ENCODE measurements at places on chromosomes 3 and 15.

DNA sequence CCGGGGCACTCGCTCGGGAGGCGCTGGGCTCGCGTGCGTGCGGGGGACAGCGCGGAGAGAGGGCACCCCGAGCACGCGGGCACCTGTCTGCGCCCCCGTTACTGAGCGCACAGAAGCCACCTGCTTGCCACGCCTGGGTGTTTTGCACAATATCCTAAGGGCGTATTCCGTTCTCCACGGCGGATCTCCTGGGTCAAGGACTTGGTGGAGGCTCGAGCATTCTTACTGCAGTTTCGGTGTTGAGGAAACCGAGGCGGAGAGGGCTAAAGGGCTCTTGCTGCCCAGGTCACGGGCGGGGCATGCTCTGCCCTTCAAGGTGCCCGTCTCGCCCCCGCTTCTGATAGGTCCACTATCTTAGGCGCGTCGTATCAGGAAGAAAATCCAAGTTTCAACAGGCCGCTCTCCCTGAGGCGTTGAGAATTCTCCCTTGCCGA is 526 bp downstream of the GPD1L start:
- DNase-seq, result no peak

GRCh38 chr3:14216257-14217048 is 37.8 kb downstream of the LSM3 start:
- no peak for DNase-seq

- DNase-seq, result no peak
Observed at GRCh38 chr15:36778531-36778930, 199.1 kb downstream of the CDIN1 start.

GRCh38 chr3:107430214-107430995 is 53.2 kb downstream of the CCDC54 start:
- no peak for DNase-seq

GRCh38 chr15:37057831-37058230 is 42.5 kb downstream of the MEIS2 start:
- no peak for DNase-seq

DNA sequence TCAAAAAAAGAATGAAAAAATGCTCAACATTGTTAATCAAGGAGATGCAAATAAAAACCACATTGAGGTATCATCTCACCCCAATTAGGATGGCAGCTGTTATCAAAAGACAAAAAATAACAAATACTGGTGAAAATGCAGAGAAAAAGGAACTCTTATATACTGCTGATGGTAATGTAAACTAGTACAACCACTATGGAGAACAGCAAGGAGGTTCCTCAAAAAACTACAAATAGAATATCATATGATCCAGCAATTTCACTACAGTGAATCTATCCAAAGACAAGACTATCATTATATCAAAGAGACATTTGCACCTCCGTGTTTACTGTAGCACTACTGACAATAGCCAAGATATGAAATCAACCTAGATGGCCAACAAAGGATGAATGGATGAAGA is 58.4 kb downstream of the PEAK1 start:
- no peak for DNase-seq

DNA sequence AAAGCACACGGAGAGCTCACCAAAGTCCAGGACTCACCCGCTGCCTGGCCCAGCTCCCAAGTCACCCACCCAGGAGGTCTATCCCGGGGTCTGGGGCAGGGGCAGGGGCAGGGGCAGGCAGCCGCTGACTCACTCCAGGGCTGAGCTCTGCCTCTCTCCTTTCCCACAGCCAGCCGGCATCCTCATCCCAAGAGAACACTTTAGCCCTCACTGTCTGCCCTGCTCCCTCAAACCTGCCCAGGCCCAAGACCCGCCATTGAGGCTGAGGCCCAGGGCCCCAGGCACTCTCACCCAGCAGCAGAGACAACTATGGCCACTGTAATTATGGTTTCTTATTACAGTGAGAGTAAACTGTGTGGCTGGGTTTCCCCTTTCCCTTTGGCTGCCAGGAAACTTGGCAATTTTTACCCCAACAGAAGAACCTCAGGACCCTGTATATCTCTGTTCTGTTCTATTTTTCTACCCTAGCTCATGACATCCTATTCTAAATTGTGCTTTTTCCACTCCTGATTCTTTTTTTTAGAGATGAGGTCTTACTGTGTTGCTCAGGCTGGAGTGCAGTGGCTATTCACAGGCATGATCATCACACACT is 53.0 kb downstream of the IQSEC1 start:
- DNase-seq, result no peak

GRCh38 chr15:38755718-38756117 is 191.1 kb upstream of the RASGRP1 start:
- no peak for DNase-seq

DNA sequence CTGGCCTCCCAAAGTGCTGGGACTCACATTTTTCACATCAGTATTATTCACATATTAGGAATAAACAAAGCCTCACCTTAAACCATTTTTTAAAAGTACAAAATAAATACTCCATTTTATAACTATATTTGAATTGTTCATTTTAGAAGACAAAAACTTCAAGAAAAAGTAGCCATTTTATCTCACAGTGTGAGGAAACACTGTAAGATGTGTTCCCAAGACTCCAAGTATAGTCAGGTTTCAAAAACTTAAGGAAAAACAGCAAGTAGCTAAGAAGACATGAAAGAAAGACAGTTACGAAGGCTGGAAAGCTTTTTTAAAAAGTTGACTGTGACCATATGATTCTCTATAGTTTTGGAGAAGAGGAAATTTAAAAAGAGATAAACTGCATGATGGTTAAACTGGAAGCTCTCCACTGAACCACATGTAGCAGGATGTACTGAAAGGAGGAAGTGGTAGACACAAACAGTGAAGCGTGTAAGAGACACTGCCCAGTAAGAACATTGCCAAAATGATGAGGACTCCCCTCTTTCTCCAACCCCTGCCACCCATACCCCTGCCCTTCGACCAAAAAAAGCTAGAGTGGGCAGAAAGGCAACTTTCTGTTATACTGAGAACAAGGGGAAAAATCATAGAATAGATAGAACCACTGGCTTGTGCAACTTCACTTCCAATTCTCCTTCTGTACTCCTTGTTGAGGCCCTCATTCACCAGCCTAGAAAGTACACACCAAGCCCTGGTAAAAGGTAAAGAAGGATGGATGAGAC is 6.2 kb upstream of the TMF1 start:
- no peak for DNase-seq

GRCh38 chr3:127671523-127672428 is 976 bp upstream of the ABTB1 start:
- DNase-seq, result no peak

DNA sequence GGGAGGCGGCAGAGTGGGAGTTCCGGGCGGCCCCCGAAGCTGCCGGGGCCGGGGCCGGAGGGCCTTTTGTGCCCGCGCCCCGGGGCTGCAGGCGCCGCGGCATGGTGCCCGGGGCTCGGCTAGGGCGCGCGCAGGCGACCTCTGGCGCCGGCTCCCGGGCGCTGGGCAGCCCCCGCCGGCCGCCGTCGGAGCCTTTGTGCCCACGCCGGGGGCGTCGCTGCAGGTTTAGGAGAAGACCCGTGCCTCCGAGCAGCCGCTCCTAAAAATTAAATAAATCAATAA is 299 bp downstream of the PAQR9 start:
- DNase-seq, result no peak

GRCh38 chr3:99934975-99935797 is 117.5 kb downstream of the CMSS1 start:
- DNase-seq, result no peak

GRCh38 chr15:69095274-69095673 is 65.2 kb upstream of the GLCE start:
- DNase-seq, result no peak

DNA sequence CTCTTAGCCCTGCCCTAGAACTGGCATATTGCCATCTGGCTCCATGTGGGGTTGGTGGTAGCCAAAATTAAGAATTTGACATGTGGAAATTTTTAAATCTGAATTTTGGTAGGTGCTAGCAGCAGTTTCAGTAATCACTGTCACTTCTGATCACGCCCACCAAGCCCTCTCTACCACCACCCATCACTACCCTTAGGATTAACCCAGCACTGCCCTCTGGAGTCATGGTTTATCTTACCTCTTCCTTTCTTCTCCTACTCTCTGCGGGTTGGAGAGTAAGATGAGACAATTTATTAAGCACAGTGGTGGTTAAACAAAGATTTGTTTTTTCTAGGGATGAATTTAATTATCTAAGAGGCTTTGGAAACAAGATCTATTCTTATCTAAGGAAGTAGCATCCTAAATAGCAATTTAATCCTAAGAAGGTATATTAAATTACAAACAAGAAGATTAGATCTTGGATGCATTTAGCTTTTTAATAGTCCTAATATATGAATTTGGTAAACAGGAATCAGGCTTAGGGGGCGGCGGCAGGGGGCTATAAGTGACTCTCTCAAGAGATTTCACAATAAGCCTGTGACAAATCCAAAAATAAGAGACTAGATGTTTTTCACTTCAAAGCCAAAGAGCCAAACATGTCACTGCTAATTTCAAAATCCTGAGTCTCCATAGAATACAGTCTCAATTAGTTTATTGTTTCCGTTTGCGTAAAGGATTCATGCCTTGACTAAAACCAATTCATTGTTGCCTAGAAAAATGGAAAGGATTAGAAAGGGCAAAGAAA is 498.4 kb upstream of the UBE2E2 start:
- DNase-seq, result no peak

DNA sequence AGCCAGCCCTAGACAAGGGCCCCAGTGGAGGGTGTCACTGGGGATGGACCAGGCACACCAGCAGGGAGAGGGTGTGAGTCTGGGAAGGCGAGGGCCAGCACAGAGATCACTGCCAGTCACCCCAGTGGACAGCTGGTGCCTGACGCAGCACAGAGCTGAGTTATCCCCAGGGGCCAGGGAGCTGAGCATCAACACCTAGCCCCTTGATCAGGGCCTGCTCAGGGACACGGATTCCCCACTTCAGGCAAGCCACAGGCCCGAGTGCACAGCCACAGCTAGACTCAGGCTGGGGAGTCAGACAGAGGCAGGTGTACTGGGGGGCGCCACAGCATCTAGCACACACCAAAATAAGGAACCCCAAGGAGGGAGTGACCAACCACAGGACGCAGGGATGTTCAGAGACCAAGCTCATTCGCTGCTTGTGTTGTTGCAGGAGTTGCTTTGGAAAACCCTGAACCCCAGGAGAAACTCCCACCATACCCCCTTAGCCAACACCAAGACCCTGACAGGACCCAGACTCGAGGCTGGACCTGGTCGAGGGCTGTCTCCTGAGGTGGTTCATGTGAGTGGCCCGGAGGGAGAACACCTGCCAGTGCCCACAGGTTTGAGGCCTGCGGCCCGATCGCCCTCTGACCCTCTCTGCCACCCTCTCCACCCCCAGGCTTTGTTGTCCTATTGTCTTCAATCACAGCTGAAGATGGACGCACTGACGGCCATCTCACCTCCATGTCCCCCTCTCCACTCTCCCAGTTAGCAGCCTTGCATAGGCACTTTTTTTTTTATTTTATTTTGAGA is 146.8 kb downstream of the TPRA1 start:
- DNase-seq, result no peak

DNA sequence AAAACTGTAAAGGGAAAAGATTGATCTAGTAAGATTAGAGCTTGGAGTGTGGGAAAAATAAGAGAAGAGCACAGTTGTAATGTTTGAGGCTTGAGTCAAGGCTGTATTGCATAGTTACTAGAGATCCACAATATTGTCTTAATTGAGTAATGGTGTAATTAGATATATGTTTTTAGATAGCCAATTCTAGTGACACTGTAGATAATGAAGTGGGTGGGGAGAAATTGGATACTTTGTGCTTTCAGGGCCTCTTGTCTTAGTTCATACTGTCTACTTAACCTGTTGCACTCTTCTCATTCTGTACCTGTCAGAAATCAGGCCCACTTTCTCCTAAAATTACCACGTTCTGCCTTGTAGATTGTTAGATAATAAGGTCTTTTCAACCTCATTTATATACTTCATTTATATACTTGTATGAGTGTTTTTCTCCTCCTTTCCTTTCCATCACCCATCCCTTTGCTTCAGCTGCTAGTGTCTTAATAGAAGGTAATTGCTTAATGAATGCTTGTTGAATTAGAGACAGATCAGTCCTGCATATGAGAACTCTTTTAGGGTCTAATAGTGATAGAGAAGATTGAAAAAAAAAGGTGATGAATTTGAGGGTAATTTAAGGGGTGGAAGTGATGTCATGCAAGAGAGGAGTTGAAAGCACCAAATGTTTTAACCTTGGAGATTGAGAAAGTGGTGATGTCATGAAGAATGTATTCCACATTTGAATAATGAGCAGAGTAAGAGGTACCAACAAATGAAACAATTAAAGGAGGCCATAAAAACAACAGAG is 32.0 kb downstream of the PIK3CA start:
- no peak for DNase-seq

GRCh38 chr3:188400494-188401243 is 246.7 kb downstream of the LPP start:
- peak; percentile 45 for DNase-seq

GRCh38 chr3:99681976-99682375 is 43.6 kb downstream of the COL8A1 start:
- DNase-seq, result no peak

DNA sequence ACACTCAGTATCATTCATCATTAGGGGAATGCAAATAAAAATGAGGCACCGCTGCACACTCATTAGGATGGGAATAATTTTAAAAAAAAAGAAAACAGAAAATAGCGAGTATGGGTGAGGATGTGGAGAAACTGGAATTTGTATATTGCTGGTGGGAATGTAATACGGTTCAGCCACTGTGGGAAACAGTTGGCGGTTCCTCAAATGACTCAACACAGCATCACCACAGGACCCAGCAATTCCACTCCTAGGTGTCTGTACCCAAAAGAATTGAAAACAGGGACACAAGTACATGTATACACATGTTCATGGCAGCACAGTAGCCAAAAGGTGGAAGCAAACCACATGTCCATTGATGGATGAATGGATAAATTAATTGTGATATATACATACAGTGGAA is 35.2 kb upstream of the RFTN1 start:
- DNase-seq, result no peak

DNA sequence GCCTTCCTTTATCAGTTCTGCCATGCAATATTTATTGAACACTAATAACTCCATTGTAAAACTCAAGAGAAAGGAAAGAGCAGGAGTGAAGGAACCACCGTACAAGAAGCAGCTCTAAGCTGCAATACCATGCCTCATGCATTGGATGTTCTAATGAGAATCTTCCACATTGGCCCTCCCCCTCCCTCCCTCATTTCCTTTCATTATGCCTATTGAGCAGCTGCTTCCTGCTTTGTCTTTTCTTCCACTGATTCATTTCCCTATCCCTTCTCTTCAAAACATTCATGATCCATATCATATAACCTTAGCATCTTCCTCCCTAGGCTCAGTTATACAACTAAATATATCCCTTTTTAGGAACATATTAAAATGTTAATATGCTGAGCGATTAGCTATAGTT is 698.7 kb upstream of the GOLIM4 start:
- no peak for DNase-seq

DNA sequence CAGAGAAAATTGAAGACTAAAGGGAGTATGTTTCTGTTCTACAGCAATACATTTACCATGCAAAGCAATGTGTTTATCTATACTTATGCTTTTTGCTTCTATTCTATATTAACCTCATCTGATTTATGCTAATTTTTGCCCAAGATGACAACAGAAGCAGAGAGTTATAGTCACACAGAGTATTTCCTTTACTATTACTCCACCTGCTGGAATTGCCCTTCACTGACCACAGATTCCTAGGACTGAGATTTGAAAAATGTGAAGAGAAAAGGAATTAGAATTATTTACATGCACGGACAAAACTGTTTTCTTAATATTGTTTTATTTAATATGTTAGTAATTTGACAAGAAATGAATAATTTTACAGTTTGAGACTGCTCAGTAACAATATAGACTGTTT is 745.6 kb downstream of the VGLL3 start:
- DNase-seq, result no peak
